ENCODE measurements at places on chromosomes 6 and 20. TPM values are rescaled to one million over a fixed set of nuclear protein-coding genes. Genes with fewer than 3 reads are reported as not detected.

SULF2 gene
- 0.65 TPM for total RNA-seq

DNA sequence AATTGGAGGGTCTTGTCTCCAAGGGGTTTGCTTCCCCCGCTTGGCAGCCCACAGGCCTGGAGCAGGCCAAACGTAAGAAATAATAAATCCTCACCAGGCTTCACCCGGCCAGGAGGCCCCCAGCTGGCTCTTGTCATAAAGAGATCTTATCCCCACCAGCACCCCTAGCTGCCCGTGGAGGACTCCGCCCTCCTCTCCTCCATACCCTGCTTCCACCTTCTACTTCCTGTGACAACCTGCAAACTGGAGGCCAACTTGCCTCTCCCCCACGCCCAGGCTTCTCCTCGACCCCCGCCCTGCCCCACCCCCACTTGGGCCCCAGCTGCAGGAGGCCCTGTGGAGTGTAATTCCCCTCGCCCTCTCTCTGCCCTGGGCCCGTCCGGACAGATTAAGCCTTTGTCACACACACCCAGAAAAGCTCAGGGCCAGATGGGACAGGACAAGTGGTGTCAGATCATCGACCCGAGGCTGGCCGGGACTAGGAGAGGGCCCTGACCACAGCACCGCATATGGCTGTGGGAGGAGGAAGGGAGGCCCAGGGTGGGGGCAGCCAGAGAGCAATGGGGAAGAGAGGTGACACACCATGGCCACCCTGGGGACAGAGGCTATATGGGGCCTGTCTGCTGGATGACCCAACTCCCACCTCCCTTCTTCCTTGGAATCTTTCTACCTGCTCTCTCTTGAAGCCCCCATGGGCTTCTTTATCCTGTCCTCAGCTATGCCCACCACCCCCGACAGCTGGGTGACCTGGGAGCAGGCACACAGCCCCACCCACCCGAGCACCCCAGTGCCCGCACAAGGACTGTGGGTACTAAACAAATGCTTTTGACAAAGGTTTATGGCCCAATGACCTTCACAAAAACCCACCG lies 3.9 kb downstream of the NOL4L start:
- peak; percentile 48 for DNase-seq

DNA sequence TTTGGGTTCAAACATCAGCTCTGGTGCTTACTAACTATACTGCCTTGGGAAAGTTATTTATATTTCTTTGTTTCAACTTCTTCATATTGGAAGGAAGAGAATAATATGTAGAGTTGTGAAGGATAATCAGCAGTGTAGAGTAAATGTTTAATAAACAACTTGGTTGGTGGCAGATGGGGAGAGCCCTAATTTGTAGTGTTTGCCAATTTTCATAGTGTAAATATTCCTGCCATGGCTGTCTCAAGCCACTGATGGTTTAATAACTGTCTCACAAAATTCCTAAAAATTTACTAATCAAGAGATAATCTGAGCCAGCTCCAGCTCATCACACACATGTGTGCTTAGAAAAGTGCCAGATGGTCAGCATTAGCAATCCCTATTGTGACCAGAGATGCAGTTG lies at the start of gene OR2H2:
Gene OR2H2 (plus strand): TSS at position 301 of the 400 bp plus-strand sequence. CDS start 2,824 bp downstream, outside the sequence.
- no peak for DNase-seq

DNA sequence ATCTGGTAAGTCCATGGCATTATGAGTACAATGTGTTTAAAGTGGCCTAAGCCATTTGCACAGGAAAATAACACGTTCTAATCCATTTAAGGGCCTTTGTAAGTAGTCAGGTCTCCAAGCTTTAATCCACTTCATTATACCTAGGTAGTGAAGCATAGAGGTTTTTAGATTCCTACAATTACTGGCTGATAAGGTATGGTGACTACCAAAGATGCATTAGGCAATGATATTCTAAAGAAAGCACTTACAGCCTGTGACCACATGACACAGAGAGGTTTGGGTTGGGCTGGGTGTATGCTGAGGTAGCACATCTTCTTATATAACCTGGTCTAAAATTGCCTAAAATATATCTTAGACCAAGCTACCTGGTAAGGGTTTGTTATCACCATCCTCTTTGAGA lies 504.4 kb downstream of the TFAP2B start:
- no peak for DNase-seq

GRCh38 chr20:53226826-53227225 lies 254.7 kb downstream of the TSHZ2 start:
- no peak for DNase-seq

- DNase-seq = no peak
Measured at GRCh38 chr6:52734072-52734471, 29.2 kb downstream of the GSTA2 start.

- no peak for DNase-seq
Measured at GRCh38 chr6:36116943-36117342, 13.4 kb upstream of the MAPK13 start.

DNA sequence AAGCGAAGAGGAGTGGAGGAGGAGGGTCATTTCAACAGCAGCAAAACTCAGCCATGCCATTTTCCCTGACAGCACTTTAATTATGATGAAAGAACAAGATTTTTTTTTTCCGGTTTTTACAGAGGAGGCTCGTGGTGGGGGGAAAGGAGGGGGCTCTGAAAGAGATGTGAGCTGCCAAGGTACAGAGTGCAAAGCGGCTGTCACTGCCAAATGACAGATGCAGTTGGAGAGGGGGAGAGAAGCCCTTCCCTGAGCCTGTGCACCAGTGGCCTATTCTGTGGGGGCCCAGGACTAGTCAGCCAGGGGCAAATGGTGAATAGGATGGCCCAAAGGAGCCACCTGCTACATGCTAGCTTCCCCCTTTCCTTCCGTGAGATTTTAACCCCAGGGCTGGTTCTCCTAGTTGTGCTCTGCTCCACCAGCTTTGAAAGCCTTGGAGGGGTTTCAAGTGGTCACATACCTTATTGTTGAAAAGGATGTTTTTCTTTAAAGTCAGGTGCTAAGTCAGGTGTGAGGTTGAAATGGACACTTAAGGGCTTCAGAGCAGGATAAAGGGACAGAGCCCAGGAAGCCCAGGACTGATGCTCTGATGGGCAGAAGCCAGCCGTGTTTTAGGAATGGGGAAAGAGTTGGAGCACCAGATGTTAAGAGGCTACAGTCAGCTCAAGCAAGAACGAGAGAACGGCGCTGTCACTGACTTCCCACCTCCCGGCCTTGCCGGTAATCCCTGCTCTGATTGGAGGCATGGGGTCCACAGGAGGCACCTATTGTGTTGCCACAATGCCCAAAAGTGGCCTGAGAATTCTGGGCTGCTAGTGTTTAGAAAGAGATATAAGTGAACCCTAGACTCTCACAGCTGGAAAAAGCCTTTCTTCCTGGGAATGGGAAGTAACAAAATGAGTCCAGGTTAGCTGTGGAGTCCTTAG lies 24.8 kb downstream of the GNAS start:
- DNase-seq = no peak

DNA sequence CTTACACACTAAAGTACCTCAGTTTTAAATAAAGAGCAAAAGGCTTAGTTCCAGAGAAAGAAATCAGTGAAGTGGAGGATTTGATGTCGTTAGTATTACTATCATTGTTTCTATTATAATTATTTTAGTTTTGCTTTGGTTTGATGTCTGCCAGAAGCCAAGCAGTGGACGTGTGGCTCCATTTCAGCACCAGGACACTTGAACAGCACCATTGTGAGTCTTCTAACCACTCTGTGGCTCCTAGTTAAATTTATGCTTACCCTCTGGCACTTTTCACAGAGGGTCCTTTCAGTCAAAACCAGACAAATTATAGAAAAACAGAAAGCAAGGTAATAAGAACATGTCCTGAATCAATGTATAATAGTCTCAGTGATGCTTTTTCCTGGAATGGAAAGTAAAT lies 3.4 kb downstream of the COL9A1 start:
- DNase-seq = no peak

BPIFB1 gene
- not detected for total RNA-seq
